ENCODE measurements at places on chromosomes 7 and 10.

DNA sequence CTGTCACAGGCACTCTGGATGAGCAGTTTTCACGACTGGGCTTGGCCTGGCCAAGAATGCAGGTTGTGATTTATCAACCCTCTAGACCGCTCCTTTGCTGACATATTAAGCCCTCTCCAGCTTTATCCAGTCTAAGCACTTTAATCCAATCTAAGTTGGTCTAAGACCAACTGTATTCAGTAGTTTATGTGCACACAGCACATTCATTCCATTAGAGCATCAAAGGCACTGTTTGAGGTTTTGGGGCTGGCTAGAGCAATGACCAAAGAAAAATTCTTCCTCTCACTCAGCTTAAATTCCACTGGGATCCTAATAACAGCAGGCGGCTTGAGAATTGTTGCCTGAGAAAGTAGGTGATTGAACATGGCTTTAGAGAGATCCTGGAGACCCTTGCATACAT, 176.0 kb upstream of the INSYN2A start:
- DNase-seq: no peak

DNA sequence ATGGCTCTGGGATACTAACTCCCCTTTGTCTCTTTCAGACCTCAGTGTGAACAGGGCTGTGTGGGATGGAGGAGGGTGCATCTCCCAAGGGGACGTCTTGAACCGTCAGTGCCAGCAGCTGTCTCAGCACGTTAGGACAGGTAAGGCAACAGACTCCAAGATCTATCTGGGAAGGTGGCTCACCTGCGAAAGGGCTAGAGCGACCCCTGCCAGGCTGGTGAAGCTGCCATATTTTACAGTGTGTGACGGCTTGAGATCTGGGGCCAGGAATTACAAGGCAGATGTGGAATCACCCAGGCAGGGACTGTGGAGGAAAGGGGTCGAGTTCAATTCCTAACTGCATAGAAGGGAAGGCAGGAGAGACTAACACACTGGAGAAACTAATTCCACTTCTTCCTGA, 11.2 kb downstream of the MUC17 start:
- no peak for DNase-seq

- no peak for DNase-seq
Observed at GRCh38 chr7:15105711-15106110, 203.2 kb upstream of the DGKB start.

DNA sequence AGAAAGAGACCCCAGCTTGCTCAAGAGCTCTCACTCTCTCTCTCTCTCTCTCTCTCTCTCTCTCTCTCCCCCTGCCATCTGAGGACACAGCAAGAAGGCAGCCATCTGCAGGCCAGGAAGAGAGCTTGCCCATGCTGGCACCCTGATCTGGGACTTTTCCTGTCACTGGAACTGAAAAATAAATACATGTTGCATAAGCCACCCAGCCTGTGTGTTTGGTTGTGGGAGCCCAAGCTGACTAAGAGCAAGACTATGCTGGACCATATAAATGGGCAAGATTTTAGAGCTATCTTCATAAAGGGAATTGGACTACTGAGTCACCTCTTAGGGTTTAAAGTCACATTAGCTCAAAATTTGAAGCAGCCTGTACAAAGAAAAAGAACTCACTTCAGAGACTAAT, 98.6 kb downstream of the SLC16A9 start:
- DNase-seq: no peak

- no peak for DNase-seq
Observed at GRCh38 chr10:128952856-128953255, 514.2 kb upstream of the MGMT start.

DNA sequence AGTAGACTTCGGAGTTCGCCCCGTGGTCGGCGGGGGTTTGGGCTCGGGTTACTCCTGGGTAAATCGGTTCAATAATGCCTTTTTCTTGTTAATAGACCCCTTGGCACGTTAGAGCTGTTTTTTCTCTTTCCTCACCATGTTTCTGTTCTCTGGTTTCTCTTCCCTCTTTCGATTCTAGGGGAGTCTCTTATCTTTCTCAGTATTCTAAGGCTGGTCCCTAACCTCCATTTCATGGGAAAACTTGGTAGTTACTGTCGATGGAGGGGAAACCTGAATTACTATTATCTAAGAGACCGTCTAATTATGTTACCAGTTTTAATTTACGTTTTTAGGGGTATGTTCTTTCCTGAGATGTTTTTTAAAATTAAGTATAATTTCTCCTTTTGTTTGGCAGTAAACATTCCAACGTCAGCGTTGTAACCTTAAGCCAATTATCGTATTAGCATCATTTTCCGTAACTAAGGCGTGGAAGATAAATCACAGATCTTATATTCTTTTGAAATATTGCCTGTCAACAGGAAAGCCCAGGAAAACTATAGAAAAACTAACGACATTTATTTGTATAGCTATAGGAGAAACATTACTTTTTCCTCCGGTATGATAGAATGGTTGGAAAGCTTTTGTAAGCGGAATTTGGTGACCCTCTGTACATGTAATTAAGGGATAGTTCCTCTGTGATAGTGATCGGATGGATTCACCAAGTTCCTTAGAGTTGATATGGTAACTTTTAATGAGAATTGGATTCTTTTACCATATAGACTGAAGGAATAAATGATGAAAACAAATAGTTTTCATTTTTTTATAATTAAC, 847 bp downstream of the BTAF1 start:
- no peak for DNase-seq

All from hippocampal formation (tissue), 2 donors.